ENCODE measurements at places on chromosomes 2 and 18.

- DNase-seq = no peak
Observed at GRCh38 chr2:203777030-203777429, 70.6 kb downstream of the CD28 start.

DNA sequence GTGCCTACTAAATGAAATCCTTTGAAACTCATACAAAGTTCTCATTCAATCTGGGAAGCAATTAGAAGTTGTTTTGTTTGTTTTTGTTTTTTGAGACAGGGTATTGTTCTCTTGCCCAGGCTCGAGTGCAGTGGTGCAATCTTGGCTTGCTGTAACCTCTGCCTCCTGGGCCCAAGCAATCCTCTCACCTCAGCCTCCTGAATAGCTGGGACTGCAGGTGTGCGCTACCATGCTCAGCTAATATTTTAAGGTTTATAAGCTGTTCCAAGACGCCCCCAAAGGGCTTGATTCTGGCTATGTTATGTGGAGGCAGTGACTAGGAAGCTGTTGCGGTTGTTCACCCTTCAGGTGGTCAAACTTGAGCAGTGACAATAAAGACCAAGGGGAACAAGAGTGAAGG is 48.5 kb downstream of the NAB1 start:
- DNase-seq = no peak

GRCh38 chr18:3585656-3586509 is 135.9 kb downstream of the TGIF1 start:
- no peak for DNase-seq

DNA sequence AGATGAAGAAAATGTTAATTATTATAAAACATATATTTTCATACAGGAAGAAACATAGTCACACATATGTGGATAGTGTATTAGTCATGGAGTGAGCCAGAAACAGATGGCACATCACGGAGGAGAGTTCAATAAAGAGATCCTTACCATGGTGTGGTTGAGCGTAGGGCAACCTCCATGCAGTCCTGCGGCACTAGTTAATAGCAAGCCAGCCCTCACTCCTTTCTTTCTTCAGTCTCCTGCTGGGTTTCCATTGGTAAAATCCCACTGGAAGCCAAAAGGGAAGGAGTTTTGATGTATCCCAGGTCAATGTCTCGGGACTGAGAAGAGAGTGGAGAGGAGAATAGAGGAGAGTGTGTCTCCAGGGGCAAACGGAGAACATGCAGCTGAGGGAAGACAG is 328.1 kb downstream of the NR4A2 start:
- DNase-seq = no peak

GRCh38 chr2:86793752-86794151 is 3.0 kb upstream of the CD8A start:
- DNase-seq = no peak

DNA sequence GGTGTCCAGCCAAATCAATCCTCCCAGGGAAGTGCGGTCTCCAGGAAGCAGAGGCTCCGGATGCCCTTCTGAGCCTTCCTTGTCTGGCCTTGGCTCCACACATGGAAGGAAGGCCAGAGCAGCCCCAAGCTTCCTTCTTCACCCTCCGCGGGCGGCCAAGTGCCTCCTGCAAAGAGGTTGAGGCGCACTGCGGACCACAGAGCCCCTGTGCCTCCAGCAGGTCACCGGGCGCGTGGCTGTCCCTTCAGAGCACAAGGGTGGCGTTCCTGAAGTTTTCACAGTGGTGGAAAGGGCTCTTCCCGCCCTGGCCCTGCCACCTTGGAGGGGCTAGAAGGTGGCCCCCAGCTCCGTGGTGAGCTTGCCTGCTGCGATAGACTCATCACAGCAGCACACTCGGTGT is 175.9 kb upstream of the RAB12 start:
- no peak for DNase-seq

GRCh38 chr2:171807119-171807518 is 86.9 kb downstream of the SLC25A12 start:
- DNase-seq = no peak

GRCh38 chr2:43133708-43134570 is 92.5 kb downstream of the ZFP36L2 start:
- no peak for DNase-seq

DNA sequence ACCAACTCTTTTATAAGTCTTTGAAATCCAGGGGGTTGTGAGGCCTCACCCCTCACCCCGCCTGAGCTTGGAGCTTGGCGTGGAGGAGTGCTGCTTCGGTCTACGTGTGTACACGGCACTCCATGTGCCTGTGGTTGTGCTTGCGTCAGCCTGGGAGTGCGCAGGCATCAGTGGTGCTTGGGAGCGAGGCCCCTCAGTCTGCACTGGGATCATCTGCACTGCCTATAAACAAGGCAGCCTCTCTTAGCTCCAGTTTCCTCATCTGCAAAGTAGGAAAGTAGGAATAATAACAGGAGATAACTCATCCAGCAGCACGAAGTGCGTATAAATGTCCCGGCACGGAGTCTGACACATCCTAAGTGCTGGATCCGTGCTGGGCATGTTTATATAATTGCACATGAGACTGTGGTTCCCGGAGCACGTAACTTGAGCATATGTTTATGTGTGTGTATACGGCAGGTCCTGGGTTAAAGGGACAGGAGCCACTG is 1.2 kb downstream of the GYPC start:
- peak; percentile 97 for DNase-seq

- DNase-seq = no peak
Observed at GRCh38 chr18:67545681-67546080, 29.2 kb upstream of the DSEL start.

- DNase-seq = no peak
Observed at GRCh38 chr2:200533754-200534153, 7.7 kb downstream of the SGO2 start.

DNA sequence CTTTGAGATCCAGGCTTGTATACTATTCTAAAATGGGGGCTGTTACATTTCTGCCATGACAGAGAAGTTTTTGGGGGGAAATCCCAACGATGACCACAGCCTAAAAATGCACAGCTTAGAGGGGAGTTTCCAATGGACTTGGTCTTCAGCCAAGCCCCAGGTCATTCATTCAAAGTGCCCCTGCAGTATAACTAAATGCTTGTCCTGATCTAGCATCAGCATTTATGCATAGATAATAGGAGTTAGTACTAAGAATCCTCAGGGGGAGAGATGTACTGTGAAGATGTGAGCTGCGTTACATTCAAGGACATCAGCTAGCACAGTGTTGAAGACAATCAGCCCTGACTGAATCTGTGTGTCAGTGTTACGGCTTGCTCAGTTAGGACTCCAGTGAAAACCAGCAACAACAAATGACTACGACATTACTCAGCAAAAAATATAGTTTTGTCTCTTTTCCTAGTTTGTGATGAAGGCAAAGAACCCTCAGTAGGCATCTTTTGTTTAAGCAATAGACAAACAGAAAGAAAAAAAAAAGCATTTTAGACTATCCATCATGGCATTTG is 160.9 kb downstream of the ZEB2 start:
- peak; percentile 51 for DNase-seq

DNA sequence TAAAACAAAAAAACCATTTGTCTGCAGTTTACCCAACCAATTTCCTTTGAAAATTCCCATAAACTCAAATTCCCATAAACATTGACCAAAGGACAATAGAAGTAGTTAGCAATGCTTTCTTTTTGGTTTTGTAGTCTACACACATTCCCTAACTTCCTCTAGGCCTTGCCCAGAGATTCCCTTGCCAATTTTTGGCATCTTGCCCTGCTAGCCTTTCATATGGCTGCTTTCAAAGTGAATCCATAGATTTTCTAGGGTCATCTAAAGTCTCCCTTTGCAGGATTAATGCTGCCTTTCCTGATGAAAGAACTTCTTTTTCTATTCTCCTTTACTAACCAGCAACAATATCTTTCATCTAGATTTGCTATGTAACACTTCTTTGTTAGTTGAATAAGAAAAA is 33.4 kb downstream of the THSD7B start:
- no peak for DNase-seq

GRCh38 chr2:200212862-200213425 is 93.5 kb upstream of the SPATS2L start:
- peak; percentile 13 for DNase-seq

- DNase-seq = no peak
Observed at GRCh38 chr2:237304763-237305514, 109.0 kb downstream of the COL6A3 start.

GRCh38 chr18:35345460-35345921 is 1.3 kb upstream of the ZNF24 start:
- no peak for DNase-seq

DNA sequence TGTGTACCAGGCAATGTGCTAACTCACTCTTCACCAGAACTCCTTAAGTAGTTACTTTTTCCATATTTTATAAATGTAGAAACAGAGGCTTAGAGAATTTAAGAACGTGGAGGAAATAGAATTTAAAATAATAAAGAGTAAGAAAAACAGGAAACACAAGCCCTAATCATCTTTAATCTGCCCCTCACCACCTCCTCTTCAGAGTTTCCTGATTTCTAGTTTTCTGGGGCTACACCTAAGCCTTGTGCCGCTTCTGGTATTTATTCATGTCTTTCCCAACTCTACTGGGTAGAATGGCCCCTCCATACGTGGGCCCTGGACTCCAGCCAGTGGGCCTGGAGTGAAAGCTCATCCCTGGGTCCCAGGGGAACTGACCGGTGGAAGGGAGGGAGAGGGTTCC is 85.4 kb downstream of the RTN4 start:
- no peak for DNase-seq

GRCh38 chr2:216588861-216589710 is 44.1 kb upstream of the IGFBP2 start:
- DNase-seq = no peak

GRCh38 chr2:109271920-109272319 is 142.9 kb downstream of the SH3RF3 start:
- DNase-seq = no peak

DNA sequence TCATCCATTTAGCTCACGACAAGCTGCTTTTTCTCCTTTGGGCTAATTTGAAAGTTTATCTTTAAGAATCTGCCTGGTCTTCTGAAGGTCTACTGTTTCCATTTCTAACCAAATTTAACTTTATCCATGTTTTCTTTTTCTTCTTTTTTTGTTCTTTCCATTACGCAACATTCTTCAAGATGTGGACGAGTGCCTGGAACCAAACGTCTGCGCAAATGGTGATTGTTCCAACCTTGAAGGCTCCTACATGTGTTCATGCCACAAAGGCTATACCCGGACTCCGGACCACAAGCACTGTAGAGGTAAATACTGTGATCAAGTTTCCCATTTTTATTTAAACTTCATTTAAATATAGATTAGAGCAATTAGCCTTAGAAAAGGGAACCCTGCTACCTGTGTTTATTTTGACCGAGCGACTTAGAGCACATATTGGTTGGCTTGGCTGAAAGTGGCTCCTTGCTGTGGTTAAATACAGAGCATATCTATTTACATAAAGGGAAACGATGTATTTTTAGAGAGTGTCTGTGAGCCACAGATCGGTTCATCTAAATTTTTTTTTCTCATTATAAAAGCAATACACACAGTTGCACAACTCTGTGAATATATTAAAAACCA is 183.4 kb upstream of the RASGRP3 start:
- DNase-seq = no peak

DNA sequence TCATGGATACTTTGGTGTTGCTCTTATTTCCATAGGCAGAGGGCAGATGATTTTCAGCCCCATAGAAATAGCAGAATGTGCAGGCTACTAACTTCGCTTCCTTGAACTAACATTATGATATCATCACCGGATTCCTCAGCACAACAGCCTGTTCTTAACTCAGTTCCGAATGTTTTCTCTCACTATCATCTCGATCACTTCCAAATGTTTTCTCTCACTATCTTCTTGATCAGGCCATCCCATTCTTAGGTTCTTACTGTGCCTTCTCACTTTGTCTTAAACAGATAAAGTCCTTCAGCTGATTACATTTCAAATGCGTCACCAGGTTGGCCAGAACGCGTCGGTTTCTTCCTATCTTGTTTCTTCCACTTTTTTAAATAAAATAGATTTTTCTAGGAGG is 11.4 kb upstream of the MBD2 start:
- DNase-seq = no peak

GRCh38 chr2:60855989-60856669 is 25.2 kb upstream of the REL start:
- no peak for DNase-seq

DNA sequence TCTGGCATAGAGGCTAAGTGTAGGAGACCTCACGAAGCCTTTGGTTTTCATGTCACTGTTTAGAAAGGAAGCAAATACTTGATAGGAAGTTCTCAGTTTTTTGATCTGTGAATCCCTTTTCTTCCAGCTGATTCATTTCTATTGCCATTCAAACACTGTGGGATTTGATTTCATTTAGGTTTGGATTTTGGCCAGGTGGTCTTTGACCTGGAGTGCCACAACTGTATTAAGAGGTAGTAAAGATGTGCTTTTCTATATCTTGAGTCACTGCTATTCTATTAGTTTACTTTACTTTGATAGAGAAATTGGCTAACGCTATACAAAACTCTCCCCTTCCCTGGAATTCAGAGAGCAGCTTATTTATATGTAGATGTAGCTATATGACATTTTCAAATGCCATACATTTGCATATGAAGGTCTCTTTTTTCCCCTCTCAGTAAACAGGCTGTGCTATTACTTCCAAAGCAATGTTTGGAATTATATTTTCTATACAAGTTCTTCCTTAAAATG is 132.4 kb upstream of the CAVIN2 start:
- DNase-seq = no peak

DNA sequence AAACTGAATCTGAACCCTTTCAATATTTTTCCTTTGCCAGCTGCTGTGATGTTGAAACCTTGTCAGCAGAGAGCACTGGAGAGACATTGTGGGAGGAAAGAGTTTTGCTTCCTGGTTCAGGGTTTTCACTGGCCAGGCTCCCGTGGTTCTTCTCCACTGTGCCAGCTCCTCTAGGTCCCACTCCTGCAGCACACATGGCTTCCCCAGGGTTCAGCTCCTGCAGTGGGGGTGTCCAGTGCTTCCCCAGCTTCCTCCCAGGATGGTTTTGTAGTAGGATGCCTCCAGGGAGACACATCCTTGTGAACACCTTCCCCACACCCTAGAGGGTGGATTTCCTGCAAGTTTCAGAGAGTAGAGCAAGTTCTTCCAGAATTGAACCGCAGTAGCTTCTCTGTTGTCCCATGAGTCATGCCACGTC is 24.0 kb upstream of the SULT1C3 start:
- no peak for DNase-seq

DNA sequence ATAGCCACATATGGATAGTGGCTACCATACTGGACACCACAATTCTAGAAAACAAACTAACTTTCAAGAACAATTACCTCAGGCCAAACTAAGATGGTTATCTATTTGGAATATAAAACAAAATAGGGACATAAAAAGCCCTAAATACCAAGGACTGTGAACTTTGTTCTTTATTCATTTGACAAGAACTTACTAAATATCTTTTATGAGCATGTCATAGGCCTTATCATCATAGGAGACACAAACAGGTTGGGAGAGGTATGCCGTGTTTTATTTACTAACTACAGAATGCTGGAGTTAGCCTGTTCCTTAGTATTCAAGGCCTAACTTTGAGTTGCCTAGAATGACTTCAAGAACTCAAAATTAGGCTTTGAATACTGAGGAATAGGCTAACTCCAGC is 32.1 kb downstream of the CCDC93 start:
- no peak for DNase-seq

GRCh38 chr2:28594000-28594331 is 98.1 kb downstream of the PLB1 start:
- DNase-seq = no peak

Measured in skeletal muscle cell (primary cell).